ENCODE measurements at places on chromosomes 1 and 21.

GRCh38 chr1:71307451-71307850 is 226.6 kb upstream of the ZRANB2 start:
- DNase-seq = no peak

- no peak for DNase-seq
These were observed 207.2 kb upstream of the C21orf91 start for GRCh38 chr21:18026359-18026758.

- DNase-seq = no peak
These were observed 16.3 kb downstream of the CCDC17 start for GRCh38 chr1:45607404-45608074.

DNA sequence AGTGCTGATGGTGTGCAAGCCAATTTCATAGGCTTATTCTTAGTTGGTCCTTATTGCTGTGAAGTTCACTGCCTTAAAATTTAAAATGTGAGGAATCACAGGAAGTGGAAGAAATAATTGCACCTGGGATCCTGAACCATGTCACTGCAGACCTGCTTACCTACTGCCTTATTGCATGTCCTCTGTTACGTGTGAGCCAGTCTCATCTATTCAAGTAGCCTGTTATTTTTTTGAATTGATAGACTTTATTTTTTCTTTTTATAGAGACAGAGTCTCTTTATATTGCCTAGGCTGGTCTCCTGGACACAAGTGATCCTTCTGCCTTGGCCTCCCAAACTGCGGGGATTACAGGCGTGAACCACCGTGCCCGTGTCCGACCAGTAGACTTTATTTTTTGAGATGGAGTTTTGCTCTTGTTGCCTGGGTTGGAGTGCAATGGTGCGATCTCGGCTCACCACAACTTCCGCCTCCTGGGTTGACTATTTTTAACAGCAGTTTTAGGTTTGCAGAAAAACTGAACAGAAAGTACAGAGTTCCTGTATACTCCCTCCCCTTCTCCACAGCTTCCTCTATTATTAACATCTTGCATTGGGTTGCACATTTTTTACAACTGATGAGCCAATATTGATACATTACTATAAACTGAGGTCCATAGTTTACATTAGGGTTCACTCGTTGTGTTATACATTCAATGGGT is 14.0 kb upstream of the DISC1 start:
- DNase-seq = no peak

GRCh38 chr1:100354971-100355394 is 2.7 kb downstream of the CDC14A start:
- DNase-seq = peak; percentile 4

GRCh38 chr1:34025675-34026074 is 139.4 kb downstream of the CSMD2 start:
- DNase-seq = no peak
